ENCODE measurements at places on chromosomes 1 and 21. TPM values are rescaled to one million over a fixed set of nuclear protein-coding genes. Genes with fewer than 3 reads are reported as not detected.
A peak's percentile ranks its signal among the peaks of the same experiment; 100 is the strongest.

DNA sequence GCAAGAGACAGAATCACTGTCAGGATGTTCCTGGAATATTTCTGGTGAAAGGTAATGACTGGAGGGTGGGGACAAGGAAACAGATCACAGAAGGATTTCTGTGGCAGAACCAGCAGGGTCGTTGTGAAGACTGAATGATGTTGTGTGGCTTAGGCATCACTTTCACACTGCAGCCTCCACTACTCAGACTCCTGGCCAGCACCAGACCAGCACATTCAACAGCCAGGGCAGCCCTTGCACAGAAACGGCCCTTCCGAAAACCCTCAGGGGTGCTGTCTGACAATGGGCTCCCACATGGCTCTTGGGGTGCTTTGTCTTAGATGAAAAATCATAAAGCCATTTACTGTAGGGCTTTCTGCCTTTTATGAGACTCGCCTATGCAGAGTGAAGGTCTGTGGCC is 3.8 kb upstream of the RAB7B start:
- DNase-seq: no peak

DNA sequence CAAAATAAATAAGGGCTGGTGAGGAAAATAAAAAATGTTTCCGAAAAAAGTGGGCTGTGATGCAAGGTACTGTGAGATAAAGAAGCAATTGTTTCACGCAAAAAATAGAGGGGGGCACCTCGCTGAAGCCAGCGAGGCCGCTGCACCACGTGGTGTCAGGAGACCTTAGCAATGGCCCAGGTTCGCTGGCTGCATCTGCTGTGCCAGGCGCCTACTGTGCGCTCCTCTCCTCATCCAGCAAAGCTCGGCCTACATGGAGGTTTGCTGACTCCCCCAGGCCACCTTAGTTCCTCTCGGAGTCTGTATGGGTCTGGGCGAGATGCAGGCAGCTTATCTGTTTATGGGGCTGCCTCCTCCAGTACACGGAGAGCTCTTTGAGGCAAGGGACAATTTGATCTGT is 119.6 kb downstream of the NR5A2 start:
- no peak for DNase-seq

Gene KCNA3
- 115 TPM for total RNA-seq

GRCh38 chr1:115642168-115643072 is 650 bp downstream of the VANGL1 start:
- DNase-seq: no peak

DNA sequence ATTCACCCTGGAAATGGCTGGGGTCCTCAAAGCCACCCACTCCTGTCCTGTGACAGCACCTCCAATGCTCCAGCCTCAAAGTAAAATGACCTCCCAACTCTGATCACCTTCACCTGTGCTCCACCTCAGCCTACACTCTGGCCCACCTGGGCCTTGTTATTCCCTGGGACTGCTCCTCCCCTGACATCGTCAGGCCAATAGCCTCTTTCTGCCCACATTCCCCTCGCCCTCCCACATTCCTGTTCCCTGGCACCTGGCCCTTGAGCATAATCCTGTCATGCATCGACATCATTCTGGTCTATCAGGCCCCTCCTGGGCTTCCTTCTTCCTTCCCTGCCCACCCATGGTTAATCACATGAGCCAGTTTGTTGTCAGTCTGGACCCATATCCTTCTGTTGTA is 13.2 kb upstream of the BCAR3 start:
- DNase-seq: no peak

DNA sequence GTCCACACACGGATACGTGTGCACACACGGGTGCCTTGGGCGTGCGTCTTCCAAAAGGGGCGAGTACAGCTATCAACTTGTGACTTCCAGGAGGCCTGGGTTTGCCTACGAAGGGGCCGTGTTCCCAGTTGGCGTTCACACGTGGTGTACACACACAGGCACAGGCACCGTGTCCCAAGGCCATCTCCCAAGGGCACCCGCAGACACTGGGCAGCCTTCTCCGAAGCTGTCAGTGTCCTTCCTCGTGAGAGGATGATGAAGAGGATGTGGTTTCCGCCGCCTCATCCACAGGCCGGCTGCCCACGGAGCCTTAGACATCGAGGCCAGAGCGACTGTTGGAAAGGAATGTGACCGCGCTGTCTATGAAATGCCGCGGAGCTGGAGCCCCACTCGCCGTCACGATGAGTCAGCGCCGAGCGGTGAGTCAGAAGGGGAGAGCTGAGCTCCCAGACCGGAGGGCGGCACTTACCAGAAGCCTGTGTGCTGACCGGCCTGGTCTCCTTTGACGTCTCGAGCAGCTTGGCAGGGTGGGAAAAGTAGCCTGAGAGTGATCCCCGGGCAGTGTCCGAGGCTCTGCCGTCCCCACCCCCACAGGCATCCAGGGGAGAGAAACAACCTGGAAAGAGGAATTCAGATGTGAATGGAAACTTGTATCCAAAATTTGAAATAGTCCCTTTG is 141.4 kb upstream of the ARHGEF16 start:
- no peak for DNase-seq

DNA sequence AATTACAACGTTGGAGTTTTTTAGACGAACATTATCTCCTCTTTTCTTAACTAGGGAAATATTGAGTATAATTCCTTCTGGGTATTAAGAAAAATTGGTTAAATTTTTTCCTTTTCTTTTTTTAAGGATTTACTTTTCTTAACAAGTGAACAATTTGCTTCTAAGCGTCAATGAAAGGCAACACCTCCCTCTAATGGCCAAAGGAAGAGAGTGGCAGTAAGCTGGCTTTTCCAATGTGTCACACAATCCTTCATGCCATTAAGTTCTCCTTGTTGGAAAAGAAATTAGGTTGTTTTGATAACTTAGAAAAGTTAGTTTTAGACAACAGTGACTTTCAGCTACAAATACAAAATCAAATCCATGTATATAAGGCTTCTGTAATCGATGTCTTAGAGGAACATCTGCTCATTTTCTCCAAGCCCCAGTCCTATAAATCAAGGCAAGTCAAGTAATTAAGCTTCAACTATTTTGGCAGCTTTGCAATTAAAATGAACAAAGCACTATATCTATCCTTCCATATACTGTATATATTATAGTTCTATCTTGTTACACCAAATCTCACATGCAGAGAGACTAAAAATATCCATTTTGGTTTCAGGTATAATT is 62.8 kb downstream of the EDEM3 start:
- no peak for DNase-seq

DNA sequence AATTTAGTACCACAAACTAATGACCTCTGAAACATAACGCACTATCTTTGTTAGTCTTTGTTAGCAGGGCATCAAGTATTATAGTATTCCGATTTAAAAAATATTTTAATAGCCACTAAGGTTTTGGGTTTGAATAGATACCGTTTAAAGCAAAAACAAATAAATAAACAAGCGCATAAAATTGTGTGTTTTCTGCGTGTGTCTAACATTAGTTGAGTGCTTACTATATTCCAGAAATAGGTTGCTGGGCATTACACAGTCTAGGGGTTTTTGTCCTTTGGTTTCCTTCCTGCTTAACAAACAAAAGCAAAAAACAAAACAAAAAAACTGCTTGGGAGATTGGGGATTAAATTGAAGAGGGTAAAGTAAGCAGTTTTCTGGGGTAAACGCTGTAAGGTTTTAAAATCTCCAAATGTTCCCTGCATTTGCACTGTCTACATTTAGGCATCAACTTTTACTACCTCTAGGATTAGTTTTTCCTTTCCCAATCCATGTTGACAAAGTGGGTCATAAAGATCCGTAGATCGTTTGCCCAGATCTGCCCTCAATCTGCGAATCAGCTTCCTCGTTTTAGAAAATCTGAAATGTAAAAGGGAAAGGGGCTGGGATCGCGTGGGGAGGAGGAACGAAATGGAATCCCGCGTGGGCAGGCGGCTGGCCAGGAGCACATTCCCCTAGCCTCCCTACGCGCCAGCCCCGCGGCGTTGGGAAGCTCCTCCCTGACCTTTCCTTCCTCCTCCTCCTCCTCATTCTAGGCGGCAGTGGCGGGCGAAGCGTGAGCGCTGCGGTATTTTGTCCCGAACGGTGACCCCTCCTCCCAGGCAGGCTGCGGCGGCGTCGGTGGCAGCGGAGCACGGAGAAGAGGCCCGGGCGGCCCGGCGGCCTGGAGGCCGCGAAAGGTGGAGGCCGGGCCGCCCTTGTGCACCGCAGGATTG is at the start of gene KCTD3:
KCTD3 (plus strand) TSS at position 749 of the 935 bp plus-strand sequence. CDS start 382 bp downstream, outside the sequence.
- peak; percentile 8 for DNase-seq

- DNase-seq: no peak
Observed at GRCh38 chr1:231694465-231695077, 68.0 kb downstream of the DISC1 start.

DNA sequence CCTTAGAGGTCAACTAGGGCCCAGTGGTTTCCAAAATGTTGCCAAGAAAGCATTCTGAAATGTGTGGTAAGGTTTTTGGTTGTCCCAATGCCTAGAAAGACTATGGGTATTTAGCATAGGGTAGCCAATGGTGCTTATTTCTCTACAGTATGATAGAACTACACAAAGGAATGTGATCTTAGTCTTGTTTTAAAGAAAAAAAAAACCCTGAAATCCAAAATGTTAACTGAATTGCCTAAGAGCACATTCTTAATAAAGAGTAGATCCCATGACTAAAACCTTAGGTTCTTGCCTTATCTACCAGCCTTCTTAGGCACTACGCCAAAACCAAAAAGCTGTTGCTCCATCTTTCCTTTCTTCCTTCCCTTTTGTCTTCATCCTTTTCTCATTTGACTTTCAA is 428.2 kb downstream of the MRPL39 start:
- no peak for DNase-seq

DNA sequence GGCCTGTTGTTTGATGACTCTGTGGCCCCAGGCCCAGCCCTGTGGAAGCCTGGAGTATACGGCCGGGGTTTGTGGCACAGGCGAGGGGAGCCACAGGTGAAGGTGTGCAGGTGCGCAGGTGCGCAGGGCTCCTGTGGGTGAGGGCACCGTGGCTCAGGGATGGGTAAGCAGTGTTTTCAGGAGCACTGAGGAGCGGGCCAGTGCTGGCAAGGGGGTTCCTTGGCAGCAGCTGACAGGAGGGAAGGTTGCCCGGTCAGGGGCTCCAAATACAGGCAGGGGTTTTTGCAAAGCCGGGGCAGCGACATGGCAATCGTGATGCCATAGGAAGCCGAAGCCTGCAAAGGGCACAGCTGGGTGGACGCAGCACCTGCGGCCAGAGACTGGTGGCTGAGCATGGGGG is 20.7 kb downstream of the AGPAT3 start:
- no peak for DNase-seq

DNA sequence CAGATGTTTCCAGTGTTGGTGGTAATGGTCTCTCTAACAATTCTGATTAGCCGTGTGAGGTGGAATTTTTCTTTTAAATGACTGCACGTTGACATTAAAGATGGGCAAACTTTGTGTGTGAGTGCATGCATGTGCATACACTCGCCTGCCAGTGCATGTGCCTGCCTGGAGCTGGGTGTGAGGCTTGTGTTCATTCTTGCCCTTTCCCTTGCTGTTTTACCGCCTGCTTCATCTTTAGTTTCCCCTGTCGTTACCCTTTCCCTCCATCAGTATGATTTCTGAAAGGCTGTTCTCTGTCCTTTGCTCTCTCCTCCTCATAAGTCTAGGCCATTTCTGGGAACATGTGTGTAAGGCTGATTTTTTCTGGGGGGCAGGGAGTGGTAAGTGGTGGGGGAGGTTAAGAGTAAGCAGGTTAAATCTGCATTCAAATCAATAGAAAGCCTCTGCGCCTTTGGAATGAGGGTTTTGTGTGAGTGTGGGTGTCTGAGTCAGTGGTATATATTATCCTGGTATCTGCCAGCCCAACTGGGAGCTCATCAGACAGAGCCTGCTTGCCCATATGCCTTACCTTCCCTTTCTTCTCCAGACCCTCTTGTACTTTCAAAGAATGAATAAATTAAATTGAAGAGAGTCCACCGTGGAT is 112.5 kb downstream of the PBX1 start:
- DNase-seq: no peak

DNA sequence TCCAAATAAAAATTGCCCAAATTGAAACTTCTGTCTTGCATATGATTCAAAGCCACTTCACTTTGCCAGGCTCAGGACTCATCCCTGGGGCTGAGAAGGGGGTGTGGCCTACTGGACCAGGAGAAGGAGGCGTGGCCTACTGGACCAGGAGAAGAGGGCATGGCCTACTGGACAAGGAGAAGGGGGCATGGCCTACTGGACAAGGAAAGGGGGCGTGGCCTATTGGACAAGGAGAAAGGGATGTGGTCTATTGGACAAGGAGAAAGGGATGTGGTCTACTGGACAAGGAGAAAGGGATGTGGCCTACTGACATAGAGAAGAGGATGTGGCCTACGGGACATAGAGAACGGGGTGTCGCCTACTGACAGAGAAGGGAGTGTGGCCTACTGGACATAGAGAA is 405.3 kb downstream of the RRAGC start:
- DNase-seq: no peak

GRCh38 chr1:218377143-218377660 is 32.1 kb downstream of the TGFB2 start:
- DNase-seq: peak; percentile 27

DNA sequence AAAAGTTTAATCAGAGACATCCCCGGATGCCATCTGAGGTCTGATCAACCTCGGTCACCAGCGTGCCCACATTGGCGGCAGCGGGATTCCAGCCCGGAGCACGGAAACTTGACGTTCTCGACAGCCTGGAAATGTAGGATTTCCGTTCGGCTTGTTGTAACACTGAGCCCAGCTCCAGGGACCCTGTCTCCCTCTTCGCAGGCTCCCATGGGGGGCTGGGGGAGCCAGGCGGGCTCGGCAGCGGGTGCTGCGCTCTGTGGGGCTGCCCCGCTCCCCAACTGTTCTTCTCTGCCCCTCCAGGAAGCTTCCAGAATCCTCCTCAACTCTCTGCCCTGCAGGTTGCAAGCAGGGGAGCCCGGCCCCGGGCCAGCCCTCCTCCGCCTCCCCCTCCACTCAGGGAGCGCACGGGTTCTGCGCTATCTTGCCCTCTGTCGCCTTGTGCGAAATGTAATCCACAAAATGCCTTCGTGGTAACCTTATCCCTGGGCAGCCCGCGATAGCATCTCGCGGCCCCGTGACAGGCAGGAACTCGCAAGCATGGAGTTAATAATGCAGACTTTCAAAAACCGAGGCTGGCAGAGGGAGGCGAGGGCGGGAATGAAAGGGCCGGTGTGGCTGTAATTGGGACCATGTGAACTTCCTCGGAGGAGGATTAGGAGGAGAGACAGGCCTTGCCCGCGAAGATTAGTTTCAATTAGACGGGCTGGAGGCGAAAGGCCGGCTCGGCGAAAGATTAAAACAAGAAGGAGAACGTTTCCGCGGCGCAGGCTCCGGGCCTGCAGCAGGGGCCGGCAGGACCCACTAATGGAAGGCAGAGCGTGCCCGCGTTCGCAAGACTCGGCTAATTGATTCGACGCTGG is 53.9 kb upstream of the TTC34 start:
- DNase-seq: no peak

Gene NMNAT2
- 0.08 TPM for total RNA-seq

- DNase-seq: no peak
Observed at GRCh38 chr1:27446496-27447020, 43.4 kb downstream of the WASF2 start.

Gene TRAF3IP3
- total RNA-seq: 445 TPM

Gene EDN2
- not detected for total RNA-seq

Gene ABCA4
- total RNA-seq: not detected

GRCh38 chr1:209404577-209404976 is 178.9 kb upstream of the CAMK1G start:
- DNase-seq: no peak
